ENCODE measurements at places on chromosomes 11 and 22.

DNA sequence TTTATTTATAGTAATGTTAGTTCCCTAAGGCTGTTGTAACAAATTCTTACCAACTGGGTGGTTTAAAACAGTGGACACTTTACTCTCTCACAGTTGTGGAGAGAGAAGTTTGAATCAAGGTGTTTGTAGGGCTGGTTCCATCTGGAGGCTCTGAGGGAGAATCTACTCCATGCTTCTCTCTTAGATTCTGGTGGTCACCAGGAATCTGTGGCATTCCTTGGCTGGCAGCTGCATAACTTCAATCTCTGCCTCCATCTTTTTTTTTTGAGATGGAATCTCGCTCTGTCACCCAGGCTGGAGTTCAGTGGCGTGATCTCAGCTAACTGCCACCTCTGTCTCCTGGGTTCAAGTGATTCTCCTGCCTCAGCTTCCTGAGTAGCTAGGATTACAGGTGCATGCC is 46.3 kb downstream of the LDLRAD3 start:
- no peak for DNase-seq

DNA sequence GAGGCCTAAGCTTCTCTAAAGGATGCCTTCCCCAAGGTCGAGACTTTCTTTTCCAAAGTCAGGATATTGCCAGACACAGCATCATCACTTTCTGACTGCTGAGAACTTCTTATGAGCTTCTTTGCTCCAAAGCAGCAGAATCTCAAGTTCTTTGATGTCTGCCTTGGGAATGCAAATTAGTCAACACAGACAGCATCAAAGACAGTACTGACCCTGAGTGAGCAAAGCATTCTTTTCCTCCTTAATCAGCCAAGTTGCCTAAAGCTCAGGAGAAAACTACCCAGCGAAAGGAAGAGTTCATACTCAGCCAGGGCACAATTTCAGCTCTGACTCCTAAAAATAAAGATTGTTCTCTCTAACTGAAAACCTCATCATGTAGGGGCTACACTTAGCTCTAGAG is 98.0 kb downstream of the SLC36A4 start:
- no peak for DNase-seq

GRCh38 chr11:11970556-11970955 is 37.9 kb downstream of the DKK3 start:
- DNase-seq, result no peak

DNA sequence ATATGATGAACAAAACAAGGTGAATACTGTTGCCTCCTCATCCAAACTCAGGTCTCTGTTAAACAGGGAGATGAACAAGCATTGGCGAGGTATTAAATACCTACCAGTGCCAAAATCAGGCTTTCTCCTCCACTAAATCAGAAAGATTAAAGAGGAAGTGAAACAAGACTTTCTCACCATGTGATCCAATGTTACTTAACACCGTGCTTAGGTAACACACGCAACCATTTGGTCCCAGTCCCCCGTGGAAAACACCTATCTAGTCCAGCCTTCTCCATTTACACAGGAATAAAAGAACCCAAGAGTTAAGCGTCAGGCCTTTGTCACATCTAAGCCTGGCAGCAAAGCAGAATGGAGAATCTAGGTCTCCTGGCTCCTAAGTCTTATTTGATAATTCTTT is 34.5 kb downstream of the TENM4 start:
- no peak for DNase-seq

- DNase-seq, result peak; percentile 86
Measured at GRCh38 chr11:102268083-102268984, 49.0 kb upstream of the BIRC3 start.

DNA sequence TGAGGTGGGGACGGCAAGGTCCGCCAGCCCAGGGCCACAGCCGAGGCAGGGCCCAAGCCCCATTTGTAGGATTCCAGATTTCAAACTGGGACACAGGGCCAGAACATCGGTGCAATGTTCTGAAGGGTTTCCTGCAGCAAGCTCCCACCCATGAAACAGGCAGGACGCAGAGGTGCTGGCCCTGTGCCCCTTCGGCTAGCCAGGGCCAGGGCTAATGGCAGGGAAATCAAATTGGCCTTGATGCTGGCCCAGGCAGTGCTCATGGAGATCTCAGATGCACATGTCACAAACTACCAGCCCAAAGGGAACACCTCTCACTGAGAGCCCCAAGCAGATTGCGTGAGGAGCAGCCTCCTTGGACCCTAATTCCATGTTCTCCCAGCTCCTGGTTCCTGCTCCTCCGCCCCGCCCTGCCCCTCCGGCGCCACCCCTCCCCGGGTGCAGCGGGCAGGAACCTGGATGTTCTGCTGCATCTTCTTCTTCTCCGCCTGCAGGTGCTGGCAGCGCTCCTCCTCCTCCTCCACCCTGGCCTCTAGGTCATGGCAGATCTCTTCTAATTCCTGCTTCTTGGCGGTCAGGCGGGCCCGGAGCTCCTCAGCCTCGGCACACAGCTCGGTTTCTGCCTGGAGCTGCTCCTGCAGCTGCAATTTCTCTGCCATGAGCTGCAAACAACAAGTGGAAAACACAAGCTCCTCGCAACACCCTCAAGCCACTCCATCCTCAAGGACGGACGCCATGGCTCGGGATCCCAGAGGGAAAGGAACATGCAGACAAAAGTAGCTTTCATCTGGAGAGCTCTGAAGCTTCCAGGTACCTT is 47.7 kb downstream of the APOL1 start:
- DNase-seq, result no peak

GRCh38 chr11:63277345-63277943 is 34.0 kb upstream of the SLC22A25 start:
- DNase-seq, result no peak

GRCh38 chr22:46072110-46072881 is 78.0 kb upstream of the PPARA start:
- peak; percentile 70 for DNase-seq

DNA sequence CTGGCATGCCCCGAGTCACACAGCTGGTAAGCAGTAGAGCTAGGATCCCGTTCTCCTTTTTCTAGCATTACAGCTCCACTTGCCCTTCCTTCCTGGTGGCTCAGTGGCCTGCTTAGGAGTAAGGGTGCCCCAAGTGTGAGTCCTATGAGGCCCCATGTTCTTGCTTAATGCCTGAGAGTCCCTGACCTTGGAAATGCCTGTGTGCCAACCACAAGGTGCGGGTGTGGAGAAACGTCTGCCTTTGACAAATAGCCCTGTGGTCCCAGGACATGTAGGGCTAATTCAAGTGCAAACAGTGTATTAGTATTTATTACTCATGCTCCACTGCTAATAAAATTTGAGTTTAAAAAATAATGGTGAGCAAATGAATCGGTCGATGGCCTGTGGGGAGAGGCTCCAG is 18.4 kb downstream of the GRIK4 start:
- no peak for DNase-seq

- DNase-seq, result no peak
Measured at GRCh38 chr11:6260207-6260726, 629 bp downstream of the CCKBR start.

DNA sequence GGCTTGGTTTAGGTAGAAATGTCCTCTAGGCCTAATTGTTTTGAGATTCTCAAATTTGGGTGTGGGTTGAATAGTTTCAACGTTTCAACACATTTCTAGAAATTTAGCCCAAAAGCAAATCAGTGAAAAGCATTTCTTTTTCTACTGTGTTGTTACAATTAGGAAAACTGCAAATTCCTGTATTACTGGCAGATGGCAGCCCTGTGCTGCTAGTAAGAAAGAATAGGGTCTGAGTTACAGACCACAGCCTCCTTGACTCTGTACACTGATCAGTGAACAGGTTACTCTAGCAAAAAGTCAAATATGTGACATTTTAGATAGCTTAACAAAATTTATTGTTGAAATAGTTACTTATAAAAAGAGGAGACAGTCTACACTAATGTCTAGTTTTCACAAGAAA is 703.0 kb downstream of the JRKL start:
- DNase-seq, result no peak

DNA sequence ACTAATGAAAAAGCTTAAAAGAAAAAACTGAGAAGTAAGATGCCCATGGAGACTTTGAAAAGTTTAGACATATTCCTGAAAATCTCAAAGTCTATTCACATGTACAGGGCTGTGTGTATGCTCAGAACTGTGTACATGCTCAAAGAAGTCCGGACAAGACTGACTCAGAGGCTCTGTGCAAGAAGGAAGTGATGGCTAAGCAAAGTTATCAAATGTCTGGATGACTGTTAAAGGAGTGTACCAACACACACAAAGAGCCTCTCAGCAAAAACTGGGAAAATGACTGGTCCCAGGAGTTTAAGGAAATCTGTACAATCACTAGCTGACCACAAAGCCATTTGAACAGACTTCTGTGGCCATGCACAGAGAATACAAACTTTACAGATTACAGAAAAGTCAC is 33.1 kb upstream of the ARHGAP32 start:
- no peak for DNase-seq

- no peak for DNase-seq
Measured at GRCh38 chr11:82539669-82540068, 194.0 kb downstream of the FAM181B start.

DNA sequence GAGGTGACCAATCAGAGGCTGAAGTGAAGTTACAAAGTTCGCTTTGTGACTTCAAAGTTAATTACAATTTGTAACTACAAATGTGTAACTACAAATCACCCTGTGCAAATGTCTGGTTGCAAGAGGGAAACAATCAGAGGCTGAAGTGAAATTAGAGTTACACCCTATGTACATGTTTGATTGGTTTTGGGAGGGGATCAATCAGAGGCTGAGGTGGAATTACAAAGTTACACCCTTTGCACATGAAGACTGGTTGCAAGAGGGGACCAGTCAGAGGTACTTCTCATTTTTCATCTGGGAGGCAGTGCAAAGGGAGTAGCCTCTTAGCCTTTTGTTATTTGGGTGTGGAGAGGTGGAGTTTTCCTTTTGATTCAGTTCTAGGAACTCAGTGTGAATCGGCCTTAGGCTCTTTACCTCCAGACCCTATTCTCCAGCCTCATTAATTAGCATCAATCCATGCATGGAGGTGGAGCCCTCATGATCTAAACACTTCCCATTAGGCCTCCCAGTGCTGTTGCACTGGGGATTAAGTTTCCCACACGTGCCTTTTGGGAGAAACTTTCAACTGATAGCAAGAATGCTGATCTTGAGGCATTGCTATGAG is 291.3 kb upstream of the MTNR1B start:
- DNase-seq, result no peak

DNA sequence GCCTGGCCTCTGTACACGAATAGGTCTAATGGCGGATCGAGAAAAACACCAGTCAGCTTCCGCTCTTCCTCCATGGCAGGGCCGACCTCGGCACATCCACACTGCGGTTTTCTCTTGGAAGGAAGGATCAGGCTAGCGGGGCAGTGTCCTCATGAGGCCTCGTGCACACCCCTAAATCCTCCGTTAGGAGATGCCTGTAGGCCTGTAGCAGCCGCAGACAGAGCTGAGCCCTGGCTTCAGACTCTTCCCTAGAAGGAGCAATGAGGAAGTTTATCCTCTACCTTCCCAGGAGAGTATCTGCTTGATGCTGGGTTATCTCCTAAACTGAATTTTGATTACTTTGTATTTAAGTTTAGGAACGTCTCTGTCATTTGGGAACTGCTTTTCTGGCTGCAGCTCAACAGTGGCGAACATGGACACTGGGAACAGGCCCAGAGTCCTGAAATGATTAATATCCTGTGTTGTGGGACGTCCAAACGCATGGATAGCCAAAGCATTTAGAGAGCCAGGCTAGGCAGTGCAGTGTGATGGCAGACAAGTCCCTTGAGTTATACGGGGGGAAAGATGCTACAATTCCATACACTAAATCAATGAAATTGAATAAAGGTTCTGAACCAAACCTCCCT is 16.5 kb upstream of the BMAL1 start:
- DNase-seq, result no peak

GRCh38 chr11:2250485-2250884 is 19.9 kb downstream of the ASCL2 start:
- no peak for DNase-seq

DNA sequence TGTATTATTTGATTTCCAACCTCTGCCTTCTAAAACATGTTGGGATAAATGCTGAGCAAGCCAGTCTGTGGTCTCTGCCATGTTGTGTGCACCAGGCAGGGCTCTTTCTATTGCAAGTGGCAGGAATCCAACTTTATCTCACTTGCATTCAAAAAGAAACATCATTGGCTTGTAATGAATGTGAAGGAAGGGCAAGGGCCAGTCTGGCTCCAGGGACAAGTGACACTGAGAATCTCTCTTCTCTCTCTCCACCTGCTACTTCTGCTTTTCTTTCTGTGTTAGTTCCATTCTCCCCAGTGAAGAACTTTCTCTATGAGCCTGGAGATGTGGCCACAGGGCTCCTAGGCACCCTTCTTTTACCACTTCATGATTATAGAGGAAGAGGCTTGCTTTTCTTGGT is 329.9 kb upstream of the NCAM1 start:
- DNase-seq, result no peak

GRCh38 chr11:2093575-2094353 is 45.4 kb downstream of the IGF2 start:
- DNase-seq, result no peak

DNA sequence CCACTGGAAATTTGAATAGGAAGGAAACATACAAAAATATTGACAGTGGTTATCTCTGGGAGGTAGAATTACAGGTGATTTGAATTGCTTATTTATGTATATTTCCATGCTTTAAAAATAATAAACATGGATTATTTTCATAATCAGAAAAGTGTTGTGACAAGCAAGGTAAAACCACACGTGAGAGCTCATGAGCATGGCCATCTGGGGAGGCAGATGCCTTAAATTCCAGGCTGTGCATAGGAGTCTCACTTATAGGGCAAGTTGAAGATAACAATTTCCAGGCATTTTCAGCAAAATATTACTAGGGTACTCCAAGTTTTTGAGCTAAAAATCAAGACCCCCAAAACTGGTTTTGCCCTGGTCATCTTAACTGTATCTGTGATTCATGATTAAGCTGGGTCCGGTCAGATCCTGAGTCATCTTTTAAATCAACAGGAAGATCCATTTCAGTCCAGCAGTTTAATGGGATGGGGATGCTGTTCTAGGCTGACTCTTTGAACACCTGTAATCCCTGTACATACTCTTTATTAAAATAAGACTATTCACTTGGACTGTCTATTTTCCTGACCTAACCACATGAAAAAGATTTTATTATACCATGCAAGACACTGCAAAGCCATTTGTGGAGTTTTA is 115.8 kb upstream of the NARS2 start:
- no peak for DNase-seq
